ENCODE measurements at places on chromosomes 3 and 15.

GRCh38 chr15:76360416-76360815, 23.8 kb downstream of the ISL2 start:
- DNase-seq: no peak

DNA sequence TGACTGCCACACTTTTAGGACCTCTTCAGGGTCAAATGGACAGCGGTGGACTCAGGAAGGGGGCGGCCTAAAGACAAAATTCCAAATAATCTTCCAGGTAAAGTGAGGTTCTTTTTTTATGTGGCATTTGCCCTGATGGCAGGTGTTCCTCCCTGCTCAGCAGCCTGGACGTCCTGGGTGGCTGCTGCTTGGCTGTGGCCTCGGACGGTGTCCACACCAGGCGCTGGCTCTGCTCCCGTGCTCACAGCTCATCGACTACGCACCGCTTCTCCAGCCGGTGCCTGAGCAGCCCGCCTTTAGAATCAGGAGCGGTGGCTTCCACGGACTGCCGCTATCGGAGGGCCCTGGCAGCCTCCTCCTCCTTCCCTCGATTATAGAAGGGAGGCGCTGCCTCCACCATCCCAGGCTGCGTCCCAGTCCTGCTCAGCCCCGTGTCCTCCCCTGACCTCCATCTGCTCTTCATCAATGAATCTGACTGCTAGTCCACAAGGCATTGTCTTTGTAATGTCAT, 41.9 kb downstream of the PCSK6 start:
- no peak for DNase-seq

GRCh38 chr3:187735837-187736236, 9.4 kb downstream of the BCL6 start:
- DNase-seq: no peak

GRCh38 chr15:74977599-74977998, 17.8 kb upstream of the SCAMP5 start:
- no peak for DNase-seq

- DNase-seq: no peak
Measured at GRCh38 chr3:182722907-182723306, 70.4 kb upstream of the ATP11B start.

- DNase-seq: no peak
Measured at GRCh38 chr3:108415661-108416060, 94.7 kb downstream of the MYH15 start.

DNA sequence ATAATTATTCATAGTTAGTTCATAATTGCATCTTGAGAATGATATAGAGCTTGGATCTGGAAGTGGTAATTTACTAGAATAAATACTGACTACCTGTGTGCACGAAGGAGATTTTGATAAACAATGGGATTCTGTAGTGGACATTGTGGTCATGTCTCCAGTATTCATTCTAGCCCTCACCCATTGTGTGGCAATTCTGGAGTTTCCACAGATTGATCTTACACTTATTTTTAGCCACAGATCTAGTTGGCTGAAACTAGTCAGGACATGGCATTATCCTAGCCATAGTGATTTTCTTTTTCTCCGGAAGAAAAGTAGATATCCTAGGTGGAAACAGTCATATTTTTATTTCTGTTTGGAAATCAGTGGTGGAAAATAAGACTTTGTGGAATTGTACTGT, 833.1 kb downstream of the NAALADL2 start:
- DNase-seq: no peak

- DNase-seq: no peak
Measured at GRCh38 chr15:99582508-99582960, 16.8 kb downstream of the MEF2A start.

- no peak for DNase-seq
Measured at GRCh38 chr3:99903869-99904268, 86.2 kb downstream of the CMSS1 start.

DNA sequence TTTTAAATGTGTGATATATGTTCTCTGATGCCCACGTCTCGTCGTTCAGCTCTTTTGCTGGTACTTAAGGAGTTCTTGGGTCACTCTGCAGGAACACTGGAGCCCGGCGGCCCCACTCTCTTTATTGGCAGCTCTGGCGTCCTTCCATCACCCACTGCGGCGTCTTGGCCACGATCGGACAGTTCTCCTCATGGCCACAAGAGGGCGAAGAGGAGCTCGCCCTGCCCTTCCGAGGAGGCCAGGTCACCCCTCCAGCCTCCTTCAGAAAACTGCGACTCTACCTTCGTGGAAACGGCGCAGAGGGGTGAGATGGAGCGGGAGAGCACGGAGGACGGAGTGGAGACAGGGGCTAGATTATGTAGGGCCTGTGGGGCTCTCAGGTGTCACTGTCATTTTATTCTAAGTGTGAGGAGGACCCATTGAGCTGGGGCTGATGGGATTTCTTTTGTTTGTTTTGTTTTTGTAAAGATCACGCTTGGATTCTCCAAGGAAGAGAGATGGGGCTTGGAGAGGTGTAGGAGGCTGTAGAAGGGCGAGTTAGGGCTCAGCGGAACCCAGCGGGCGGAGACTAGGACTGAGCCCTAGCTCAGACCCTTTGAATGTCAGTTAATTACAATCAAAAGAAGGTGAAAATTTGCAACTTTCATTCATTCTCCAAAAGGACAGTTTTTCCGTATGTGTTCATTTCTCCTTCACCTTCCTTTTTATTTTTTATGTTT, 28.0 kb upstream of the GABRA5 start:
- DNase-seq: peak; percentile 6

DNA sequence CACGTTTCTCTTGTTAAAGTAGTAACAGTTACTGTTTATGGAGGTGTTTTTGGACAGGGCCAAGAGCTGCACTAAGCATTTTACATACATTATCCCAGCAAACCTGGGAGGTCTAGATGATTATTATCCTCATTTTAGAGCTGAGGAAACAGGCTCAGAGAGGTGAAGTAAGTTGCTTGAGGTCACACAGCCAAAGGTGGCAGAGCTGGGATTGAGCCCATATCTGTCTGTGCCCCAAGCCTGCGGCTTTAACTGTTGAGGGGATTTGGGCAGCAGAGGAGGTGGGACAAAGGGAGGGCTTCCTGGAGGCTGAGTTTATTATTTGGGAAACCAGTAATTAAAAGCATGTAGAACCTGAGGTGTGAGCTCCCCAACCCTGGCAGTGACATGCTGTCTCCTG, 9.2 kb downstream of the SMAD6 start:
- no peak for DNase-seq

DNA sequence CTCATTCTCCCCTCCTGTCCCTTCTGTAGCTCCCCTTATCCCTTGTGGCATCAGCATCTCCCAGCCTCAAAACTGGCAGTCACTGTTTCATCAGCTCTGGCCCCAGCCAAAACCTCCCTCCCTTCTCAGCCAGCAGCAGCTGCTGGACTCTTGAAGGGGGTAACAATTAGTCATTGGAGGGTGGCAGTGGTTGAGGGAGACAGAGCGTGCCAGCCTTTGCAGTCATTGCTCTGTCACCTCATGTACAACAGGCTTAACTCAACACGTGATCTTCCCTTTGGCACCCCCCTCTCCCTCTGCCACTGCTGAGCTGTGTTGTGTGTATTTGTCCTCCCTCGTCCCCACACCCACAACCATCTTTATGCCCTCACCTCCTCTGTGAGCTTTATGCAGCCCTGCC, 28.2 kb downstream of the RBP2 start:
- no peak for DNase-seq

DNA sequence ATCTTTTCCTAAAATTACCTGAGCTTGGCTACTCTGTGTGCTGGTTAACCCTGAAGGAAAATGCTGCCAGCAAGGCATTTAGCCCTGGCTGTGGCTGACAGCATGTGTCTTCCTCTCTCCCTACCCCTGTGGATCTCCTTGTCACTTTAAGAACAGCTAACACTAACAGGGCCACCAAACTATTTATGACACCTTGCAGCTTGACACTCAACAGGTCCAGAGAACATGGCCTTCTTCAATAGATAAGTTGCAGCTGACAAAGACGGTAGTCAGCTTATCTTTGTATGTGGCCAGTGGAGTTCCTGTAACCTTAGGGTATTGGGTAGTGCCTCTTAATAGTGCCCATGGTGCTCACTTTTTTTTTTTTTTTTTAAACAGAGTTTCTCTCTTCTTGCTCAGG, 32.0 kb upstream of the COPB2 start:
- peak; percentile 20 for DNase-seq

DNA sequence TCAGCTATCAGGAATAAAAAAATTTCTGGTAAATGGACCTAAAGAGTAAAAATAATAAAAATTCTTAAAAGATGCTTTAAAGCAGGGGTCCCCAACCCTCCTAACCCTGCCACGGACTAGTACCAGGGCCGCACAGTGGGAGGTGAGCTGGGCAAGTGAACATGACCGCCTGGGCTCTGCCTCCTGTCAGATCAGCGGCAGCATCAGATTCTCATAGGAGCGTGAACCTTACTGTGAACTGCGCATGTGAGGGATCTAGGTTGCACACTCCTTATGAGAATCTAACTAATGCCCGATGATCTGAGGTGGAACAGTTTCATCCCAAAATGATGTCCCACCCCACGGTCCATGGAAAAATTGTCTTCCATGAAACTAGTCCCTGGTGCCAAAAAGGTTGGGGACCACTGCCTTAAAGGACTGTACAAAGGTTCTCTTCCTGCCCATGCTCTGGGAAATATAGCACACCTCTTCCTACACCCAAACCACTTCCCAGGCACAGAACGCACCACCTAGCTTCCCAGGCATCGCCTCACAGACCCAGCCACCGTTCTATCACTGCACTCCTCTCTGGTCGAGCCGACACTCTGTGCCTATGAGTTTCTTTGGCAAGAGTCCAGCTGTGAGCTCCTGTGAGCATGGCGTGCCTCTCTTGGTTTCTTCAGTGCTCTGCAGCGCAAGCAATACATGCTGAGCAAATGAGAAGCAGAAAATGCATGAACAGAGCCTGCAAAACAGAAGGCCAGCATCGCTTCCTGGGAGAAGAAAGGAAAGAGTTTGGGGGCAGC, 104.9 kb downstream of the OCA2 start:
- no peak for DNase-seq

DNA sequence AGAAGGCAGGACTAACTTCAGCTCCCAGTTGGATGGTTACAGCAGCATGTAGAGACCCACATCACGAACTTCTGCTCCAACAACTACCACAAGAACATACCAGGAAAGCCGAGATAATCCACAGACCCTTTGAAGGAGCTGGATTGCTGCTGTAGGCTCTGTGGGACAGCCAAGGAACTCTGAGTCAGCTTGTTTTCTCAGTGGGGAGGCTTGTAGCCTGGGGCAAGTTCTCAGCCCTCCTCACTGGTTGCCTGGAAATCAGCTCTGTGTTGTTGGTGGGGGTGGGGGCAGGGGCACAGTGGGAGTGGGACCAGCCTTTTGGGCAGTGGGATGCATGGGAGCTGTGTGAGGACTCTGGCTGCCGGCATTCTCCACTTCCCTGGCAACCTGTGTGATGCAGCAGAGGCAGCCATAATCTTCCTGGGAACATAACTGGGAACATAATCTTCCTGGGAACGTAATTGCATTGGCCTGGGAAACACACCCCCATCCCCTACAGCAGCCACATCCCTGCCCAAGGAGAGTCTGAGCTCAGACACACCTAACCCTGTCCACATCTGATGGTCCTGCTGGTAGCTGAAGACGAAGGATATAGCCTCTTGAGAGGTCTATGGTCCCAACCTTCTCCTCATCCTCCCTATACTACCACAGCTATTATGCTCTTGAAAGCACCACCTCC, 153.1 kb downstream of the PEAK1 start:
- DNase-seq: no peak

- DNase-seq: no peak
Measured at GRCh38 chr3:20069178-20069532, 28.9 kb downstream of the KAT2B start.

GRCh38 chr3:78338405-78338804, 1298.5 kb downstream of the ROBO2 start:
- DNase-seq: no peak

- DNase-seq: no peak
Measured at GRCh38 chr15:85646538-85647091, 148.1 kb downstream of the KLHL25 start.

DNA sequence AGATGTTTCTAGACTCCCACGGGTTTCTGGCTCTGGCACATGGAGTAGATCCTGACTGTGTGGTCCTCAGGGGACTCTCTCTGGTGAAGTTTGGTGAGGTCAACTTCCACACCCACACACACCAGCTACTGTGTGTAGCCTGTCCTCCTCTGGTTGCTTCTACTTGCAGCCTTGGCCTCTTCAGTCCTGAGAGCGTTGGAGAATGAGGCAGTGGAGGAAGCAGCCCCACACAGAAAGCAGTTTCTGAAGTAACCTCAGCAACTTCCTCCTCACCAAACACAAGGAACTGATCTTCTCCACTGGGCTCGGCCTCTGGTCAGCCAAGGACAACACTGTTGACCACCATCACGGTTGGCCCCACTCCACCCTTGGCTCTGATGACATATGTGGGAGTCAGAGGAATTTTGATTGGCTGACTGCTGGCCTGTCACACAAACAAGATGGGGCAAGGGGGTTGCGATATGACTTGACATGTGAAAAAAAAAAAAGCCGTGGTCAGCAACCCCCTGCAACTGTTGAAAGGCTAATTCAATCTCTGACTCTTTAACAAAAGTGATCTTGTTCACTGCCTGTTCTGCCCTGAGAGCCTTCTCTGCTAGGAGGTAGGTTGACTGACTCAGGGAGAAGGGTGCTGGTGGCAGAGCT, 19.6 kb downstream of the CD86 start:
- DNase-seq: no peak

DNA sequence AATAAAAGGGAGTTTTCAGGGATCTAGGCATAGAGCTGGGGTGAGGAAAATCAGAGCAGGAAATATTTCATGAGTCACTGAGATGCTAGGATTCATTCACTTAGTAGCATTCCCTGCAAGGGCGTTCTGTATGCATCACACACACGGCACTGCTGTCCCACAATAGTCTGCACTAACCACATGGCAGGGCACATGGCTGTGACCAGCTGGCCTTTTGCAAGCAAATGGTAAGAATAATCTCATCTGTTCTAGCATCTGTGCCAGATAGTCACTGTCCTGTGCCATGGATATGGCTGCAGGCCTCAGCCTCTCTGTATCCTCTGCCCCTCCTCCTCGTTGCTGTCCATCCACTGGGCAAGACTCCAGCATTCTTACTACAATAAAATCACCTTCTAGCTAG, 37.8 kb downstream of the BOC start:
- no peak for DNase-seq

Data from hematopoietic multipotent progenitor cell treated with erythropoietin and hydrocortisone succinate and interleukin-3 and kit ligand, for 8 days (in vitro differentiated cells).